ENCODE measurements at places on chromosomes 6 and 20. TPM values are rescaled to one million over a fixed set of nuclear protein-coding genes. Genes with fewer than 3 reads are reported as not detected.

Gene SNPH
- total RNA-seq: 2.0 TPM

Gene MAS1L
- total RNA-seq: not detected

Gene ARMC2
- total RNA-seq: 9.7 TPM

DNA sequence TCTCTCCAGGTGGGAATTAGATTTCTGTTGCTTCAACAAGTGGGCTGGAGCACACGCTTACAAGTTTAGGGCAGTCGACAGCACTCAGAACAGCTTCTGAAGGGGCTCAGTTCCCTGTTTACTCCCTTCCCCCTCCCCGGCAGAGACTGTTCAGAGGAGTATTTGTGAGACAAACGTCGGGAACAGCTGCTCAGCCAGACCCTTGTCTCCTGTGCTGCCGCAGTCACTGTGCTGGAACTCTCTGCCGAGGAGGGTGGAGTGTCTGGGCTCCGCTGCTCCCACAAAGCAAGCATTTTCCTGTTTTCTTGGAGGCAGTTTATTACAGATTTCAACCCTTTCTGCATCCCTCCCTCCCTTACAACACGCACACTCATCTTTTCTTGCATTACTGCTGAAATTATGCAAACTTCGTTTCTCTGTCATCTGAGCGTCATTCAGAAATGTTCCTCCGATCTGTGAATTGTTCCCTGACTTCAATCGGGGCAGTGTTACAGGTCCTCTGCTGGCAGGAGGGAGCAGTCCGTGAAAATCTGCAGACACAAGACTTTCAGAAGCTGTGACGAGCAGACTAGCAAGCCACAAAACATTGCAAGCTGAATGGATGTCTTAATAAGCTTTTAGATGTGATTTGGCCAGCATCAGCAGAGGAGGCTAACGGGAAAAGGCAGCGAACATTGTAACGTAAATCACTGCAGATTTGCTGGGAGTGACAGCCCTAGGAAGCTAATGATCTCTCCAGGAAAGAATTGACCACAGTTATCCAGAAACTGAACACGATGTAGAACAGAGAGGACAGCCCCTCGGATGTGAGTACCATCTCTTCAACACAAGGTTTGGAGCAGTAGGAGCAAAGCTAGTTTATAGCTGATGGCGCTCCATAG is 76.2 kb downstream of the LYRM2 start:
- DNase-seq: no peak

Gene TRDN
- total RNA-seq: not detected

Gene BPIFB2
- total RNA-seq: not detected

GRCh38 chr6:42616716-42617115 is 52.9 kb downstream of the UBR2 start:
- DNase-seq: no peak

Measured in spleen (tissue), 13 donors.